ENCODE measurements at places on chromosomes 6 and 20.

GRCh38 chr6:89542081-89542857 lies 96.3 kb downstream of the LYRM2 start:
- DNase-seq = no peak

- no peak for DNase-seq
Measured at GRCh38 chr6:3421143-3421542, 35.7 kb downstream of the SLC22A23 start.

- DNase-seq = no peak
Measured at GRCh38 chr6:113137426-113137825, 719.7 kb upstream of the MARCKS start.

- DNase-seq = no peak
Measured at GRCh38 chr6:168927026-168927425, 326.6 kb downstream of the THBS2 start.

DNA sequence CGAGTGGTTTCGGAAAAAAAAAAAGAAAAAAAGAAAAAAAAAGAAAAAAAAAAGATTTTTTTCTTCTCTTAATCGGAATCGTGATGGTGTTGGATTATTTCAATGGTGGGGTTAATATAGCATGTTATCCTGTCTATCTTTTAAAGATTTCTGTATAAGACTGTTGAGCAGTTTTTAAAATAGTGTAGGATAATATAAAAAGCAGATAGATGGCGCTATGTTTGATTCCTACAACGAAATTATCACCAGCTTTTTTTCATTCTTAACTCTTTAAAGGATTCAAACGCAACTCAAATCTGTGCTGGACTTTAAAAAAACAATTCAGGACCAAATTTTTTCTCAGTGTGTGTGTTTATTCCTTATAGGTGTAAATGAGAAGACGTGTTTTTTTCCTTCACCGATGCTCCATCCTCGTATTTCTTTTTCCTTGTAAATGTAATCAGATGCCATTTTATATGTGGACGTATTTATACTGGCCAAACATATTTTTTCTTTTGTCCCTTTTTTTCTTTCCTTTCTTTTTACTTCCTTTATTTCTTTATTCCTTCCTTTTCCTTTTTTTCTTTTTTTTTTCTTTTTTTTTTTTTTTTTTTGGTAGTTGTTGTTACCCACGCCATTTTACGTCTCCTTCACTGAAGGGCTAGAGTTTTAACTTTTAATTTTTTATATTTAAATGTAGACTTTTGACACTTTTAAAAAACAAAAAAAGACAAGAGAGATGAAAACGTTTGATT lies 3.6 kb downstream of the SOX4 start:
- peak; percentile 51 for DNase-seq

DNA sequence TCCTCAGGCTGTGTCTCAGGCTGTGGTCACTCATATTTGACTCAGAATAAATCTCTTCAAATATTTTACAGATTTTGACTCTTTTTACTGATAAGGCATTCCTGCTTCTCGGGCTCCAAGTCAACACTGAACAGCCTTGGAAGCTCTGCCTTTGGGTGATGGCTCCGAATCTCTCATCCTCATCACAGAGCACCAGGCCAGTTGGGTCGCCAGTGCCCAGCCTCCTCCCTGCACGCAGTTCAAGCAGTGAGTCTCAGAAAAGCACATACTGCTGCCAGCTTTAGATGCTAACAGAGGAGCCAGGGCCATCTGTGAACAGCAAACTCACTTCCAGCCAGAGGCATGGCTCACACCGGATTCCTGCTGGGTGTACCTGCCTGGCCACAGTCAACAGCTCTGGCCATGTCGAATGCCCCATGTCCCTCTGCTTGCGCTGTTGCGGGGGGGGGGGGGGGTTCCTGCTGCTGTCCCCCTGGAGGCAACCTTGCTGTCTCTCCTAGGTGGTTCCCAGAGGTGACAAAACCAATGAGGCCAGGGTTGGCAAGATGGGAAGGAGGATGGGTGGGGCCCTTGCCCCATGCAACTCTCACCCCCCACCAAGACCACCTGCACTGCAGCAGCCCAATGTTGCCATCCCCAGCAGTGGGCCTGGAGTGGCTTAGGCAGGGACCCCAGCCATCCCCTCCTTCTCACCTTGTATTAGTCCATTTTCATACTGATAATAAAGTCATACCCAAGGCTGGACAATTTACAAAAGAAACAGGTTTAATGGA lies 248.8 kb downstream of the ERMARD start:
- no peak for DNase-seq

- peak; percentile 29 for DNase-seq
Measured at GRCh38 chr6:30507849-30508827, 18.8 kb downstream of the HLA-E start.

Data from GM13976 (cell line).